ENCODE measurements at places on chromosomes 12 and 14.

DNA sequence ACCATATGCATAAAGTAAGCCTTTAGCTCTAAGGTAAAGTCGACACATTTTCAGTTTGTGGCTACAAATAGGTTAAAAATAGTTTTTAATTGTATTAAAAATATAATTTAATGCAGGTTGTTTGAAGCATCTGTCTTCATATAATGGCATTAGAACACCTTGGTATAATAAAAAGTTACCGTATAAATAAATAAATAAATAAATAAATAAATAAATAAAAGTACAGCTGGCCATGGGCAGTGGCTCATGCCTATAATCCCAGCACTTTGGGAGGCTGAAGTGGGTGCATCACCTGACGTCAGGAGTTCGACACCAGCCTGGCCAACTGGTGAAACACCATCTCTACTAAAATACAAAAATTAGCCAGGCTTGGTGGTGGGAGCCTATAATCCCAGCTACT lies 15.6 kb downstream of the ZFYVE26 start:
- no peak for DNase-seq

GRCh38 chr12:75635606-75636444 lies 124.4 kb upstream of the KRR1 start:
- no peak for DNase-seq

- no peak for DNase-seq
Observed at GRCh38 chr12:56223571-56224101, 506 bp upstream of the NABP2 start.

DNA sequence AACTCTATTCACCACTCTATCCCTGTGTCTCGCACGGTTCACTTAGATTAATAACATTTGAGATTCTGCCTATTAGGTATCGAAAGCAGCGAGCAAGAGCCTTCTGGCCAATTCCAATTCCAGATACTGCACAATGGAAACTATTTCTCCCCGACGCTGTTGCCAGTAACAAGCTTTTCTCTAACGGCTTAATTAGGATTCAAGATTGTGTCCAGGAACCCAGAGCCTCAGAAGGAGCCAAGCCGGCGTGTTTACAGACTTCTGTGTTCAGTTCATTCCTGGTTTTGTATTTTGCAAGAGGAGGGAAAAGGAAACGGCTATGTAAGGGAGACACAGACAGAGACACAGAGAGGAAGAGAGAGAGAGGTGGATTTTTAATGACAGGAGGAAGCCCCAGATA lies 185.6 kb downstream of the DICER1 start:
- DNase-seq, result no peak

Measured in HS-27A (cell line).